ENCODE measurements at places on chromosomes 1 and 21. TPM values are rescaled to one million over a fixed set of nuclear protein-coding genes. Genes with fewer than 3 reads are reported as not detected.

GRCh38 chr1:203557390-203557789 is 63.4 kb downstream of the OPTC start:
- DNase-seq, result peak; percentile 86

Gene SLAMF8
- total RNA-seq, result 1.5 TPM

- no peak for DNase-seq
These were observed 14.3 kb downstream of the EGLN1 start for GRCh38 chr1:231407547-231408396.

- no peak for DNase-seq
These were observed 34.8 kb downstream of the KCNQ4 start for GRCh38 chr1:40818264-40818961.

Gene KIF14
- 0.05 TPM for total RNA-seq

DNA sequence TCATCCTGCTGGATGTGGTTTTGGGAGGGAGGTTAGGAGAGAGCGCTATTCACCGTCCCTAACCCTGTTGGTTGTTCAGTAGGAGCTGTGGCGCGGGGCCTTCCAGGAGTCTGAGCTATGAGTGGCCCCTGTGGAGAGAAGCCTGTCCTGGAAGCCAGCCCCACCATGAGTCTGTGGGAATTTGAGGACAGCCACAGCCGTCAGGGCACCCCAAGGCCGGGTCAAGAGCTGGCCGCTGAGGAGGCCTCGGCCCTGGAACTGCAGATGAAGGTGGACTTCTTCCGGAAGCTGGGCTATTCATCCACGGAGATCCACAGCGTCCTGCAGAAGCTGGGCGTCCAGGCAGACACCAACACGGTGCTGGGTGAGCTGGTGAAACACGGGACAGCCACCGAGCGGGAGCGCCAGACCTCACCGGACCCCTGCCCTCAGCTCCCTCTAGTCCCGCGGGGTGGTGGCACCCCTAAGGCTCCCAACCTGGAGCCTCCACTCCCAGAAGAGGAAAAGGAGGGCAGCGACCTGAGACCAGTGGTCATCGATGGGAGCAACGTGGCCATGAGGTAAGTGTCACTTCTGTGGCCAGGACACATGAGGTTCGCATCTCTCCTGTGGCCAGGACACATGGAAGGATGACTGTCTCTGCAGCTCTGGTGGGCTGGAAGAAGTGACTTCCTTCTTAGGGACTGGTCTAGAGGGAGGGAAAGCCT is 1.2 kb downstream of the ZC3H12A start:
- no peak for DNase-seq

- DNase-seq, result no peak
These were observed 28.1 kb downstream of the VANGL1 start for GRCh38 chr1:115669886-115670285.

DNA sequence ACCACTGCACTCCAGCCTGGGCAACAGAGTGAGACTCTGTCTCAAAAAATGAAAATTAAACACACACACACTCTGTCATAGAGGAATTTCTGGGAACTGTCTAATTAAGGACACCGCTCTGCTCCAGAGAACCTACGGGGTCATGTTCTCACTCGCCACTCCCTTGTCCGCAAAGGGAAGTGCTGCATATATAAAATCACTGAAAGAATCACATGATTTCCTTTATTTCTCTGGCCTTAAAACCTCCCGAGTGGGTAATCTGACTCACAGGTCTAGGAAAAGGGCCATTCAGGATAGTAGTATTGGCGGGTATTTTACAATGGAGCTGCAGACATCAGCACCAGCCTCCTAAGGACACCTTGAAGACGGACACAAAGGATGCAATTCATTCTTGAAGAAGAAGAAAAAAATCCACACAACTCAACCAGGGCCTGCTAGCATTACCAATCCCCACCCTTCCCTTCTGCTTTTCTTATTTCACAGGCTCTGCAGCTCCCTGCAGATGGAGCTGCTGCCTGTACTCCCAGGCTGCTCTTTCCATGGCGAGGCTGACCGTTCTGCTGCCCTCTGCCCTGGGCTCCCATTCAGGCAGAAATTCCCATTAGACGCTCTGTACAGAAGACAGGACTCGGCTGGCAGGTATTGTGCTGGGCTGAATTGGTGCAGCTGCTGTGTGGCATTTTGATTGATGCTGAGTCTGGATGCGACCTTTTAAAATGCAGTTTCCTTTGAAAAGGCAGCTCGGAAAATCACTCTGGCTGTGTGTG is 53.3 kb upstream of the FAM89A start:
- DNase-seq, result no peak

GRCh38 chr21:27833298-27833697 is 866.4 kb upstream of the ADAMTS5 start:
- DNase-seq, result no peak

DNA sequence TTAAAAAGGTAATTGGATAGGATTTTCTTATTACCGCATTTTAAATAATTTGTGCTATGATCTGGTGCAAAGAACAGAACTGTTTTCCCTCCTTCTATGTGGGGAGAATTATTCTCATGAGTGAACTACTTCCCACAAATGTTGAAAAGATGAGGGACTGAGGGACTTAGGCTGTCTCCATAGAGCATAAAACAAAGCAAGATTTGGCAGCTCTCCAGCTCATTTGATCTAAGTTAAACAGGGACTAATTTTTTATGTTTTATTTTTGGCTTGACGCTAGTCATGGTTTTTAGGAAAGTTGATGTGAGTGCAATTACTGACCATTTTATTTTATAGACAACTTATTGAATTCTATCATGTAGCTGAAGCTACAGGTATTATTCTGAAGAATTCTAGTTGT is 362.3 kb downstream of the HLX start:
- no peak for DNase-seq

GRCh38 chr1:173553312-173553711 is 49.6 kb downstream of the SLC9C2 start:
- DNase-seq, result no peak

GRCh38 chr1:3731583-3732433 is 20.4 kb upstream of the CCDC27 start:
- DNase-seq, result no peak

Gene LAD1
- 12.4 TPM for total RNA-seq

DNA sequence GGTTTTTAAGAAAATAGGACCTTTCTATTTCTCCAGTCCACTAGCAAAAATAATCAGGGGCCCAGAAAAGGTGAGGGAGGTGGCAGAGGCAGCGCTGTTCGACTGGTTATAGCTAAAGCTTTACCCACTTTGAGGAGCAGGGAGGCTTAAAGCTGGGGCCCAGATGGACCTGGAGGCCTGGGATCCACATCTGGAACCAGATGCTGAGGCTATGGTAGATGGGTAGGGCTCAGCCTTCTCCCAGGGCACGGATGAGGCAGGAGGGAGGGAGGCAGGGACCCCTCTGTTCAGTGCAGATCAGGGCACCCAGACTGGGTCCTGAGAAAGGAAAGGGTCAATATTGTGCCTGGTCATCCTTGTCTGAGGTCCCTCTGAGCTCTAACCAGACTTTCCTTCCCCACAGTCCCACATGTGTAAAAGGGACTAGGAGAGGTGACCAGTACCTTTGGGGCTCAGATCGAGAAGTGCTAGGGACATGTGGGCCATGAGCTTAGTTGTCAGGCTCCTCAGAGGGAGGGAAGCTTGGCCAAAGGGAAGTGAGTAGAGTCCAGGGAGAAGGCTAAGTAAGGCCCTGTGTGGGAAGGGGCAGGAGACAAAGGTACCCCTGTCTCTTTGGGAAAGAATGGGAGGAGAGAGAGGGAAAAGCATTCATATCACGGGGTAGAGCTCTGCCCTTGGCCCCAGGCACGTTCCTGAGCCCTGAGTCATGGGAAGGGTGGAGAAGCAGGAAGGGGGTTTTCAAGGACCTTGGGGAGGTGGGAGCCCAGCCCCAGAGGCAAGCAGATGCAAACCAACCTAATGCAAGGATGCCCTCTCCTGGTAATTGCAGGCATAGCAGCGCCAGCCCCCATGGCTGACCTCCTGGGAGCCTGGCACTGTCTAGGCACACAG is 15.4 kb downstream of the LMNA start:
- peak; percentile 88 for DNase-seq

GRCh38 chr1:3197781-3198316 is 128.8 kb downstream of the PRDM16 start:
- no peak for DNase-seq

DNA sequence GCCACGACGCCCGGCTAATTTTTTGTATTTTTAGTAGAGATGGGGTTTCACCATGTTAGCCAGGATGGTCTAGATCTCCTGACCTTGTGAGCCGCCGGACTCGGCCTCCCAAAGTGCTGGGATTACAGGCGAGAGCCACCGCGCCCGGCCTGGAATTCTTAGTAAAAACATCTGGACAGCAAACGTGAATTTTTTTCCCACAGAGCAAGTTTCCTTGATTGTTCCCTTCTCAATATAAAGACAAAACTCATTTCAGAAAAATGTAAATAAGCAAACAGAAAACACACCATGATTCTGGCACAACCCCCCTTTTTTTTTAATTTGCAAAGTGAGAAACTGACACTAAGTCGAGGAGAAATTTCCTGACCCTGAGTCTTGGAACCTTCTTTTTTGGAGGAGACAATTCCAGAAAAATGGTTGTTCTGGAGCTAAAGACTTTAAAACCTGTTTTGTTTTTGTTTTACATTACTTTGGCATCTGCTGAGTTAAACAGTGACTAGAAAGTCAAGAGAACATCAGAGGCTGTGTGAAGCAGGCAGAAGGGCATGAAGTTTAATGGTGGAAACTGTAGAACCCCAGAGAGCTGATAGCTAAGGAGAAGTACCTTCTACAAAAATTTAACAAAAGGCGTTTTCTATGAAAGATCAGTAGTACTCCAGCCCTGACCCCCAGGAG is 10.3 kb upstream of the HMGCS2 start:
- DNase-seq, result no peak

GRCh38 chr1:69737527-69738185 is 169.9 kb downstream of the LRRC7 start:
- DNase-seq, result no peak

Gene LCE2B
- total RNA-seq, result not detected

GRCh38 chr1:83098791-83099190 is 900.1 kb downstream of the TTLL7 start:
- no peak for DNase-seq

Gene LRRC71
- total RNA-seq, result not detected

Gene MAN1A2
- 36.3 TPM for total RNA-seq

GRCh38 chr1:84433258-84434080 is 35.2 kb downstream of the DNASE2B start:
- DNase-seq, result no peak

DNA sequence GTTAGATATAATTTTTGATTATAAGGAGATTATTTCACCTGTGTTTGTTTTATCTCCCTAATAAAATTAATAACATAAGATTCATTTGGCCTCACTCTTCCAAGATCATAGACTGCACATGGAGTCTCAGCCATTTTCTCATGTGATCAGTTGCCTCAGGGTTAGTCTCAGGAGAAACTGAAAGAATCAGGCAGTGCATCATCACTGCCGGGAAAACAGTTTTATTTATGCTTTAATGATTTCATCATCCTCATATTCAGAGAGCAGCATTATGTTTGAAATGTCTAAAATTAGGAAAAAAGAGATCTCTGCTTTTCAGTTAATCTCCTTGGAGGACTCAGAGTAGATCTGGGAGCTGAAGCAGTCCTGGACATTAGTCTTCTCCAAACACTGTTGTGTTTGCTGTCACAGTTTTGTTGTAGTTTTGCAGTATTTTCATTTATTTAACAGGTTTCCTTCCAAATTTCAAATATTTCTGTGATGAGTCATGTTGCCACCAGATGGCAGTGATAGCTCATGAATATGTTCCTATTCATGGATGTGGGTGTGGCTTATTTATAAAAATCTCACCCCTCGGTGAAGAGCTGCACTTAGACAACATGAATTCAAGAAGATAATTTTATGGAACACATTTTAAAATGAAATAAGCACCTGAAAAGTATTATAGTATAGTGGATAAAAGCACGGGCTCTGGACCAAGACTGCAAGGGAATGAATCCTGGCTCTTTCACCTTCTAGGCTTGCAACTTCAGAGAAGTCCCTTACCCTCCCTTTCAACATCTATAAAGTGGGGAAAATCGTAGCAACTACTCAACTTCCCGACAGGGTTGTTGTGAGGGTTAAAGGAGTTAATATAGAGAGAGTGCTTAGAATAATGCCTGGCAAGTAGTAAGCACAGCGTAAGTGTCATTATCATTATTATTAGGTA is 31.2 kb downstream of the CHD1L start:
- no peak for DNase-seq

Gene PPM1J
- 10.7 TPM for total RNA-seq

Gene YBX1
- 717 TPM for total RNA-seq

DNA sequence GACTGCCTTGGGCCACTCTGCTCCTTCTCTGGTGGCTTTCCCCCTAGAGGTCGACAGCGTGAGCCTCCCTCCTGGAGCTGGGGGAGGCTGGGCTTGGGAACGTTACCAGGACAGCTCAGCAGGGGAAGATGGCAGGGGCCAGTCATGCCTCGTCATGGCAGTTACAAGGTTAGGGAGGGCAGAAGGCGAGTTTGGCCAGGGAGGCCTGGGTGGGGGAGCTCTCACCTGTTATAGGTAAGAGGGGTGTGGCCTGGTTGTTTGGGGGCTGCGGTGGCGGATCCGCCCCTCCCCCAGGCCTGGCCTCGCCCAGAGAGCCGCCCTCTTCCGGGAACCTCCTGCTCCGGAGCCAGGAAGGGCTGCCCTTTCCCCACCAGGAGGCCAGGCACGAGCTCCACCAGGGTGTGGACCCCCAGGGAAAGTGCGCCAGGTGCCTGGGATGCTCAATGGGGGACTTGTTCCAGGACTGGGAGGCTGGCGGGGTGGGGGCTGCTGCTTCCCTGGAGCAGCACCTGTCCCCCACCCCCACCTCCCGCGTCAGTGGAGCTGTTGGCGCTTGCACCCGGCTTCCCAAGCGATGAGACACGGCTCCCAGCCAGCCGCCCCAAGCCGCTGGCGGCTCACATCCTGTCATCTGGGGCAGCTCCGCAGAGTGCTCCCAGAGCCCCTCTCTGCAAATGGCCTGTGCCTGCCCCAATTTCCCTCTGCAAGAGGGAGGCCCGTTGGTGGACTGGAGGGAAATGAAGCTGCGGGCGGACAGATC is 23.6 kb upstream of the PKP1 start:
- DNase-seq, result no peak

Gene WNT2B
- total RNA-seq, result 5.7 TPM

Gene LAMC2
- 0.40 TPM for total RNA-seq

- no peak for DNase-seq
These were observed 101.2 kb upstream of the ERG start for GRCh38 chr21:38599381-38599975.

GRCh38 chr1:231209531-231209930 is 31.5 kb upstream of the GNPAT start:
- no peak for DNase-seq

Gene VAMP4
- total RNA-seq, result 8.7 TPM

Gene MRPS15
- 71.7 TPM for total RNA-seq
